ENCODE measurements at places on chromosomes 6 and 20. TPM values are rescaled to one million over a fixed set of nuclear protein-coding genes. Genes with fewer than 3 reads are reported as not detected.
A peak's percentile ranks its signal among the peaks of the same experiment; 100 is the strongest.

The GPSM3 gene
- 254 TPM for polyA plus RNA-seq

DNA sequence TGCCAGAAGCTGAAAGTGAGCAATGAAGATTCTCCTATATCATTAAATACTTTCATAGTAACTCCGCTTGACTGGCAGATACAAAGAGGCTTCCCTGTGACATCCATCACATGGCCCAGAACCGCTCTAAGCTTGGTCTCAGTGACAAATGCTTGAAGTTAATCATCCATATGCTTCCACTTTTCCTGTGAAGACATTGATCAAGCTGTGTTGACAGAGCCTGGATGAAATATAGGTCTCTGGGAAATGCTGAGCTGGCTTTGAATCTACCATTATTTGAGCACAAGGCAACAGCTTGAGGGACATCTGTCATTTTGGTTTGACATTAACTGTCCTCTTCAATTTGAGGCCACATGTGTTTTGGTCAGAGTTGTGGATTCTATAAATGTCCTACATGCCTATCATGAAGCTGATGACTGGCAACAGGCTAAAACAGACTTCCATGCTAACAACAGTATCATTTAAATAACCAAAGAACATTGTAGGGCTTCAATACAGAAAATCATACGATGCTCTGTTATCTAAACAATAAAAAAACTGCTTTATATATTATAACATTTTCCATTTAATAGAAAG lies 402.2 kb upstream of the IRAK1BP1 start:
- DNase-seq = no peak

The EDN3 gene
- 0.04 TPM for polyA plus RNA-seq

- no peak for DNase-seq
Measured at GRCh38 chr20:44314870-44315269, 3.9 kb upstream of the FITM2 start.

DNA sequence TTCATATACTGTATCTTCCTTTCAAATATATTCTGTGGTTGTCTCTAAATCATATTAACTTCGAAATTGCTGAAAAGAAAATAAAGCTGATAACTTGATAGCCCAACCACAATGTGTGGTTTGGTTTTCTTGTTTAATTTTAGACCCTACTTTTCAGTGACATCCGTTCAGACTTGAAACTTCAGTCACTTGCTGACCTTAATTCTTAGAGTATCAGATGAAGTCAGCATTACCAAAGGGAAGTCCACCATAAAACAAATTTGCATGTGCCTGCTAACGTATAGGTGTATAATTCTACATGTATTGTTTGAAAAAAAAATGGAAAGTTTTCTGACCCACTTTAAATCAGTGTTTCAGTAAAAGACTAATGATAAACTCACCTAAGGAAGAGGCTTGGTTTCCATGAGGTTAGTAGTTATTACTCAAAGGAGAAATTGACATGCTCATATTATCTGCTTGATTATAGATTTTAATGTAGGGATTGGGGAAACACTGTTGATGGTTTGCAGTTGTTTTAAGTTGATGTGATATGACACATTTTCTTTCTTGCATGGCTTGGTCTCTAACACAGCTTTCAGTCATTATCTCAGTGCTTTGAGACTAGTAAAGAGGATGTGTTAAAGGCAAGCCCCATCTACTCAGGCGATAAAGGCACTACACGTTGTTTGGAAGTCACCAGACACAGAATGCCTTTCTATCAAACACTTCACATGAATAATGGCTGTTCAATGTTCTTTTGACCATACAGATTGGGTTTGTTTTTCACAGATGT lies 5.2 kb upstream of the IL17A start:
- no peak for DNase-seq

The HAO1 gene
- not detected for polyA plus RNA-seq

The RIPPLY2 gene
- polyA plus RNA-seq = not detected

DNA sequence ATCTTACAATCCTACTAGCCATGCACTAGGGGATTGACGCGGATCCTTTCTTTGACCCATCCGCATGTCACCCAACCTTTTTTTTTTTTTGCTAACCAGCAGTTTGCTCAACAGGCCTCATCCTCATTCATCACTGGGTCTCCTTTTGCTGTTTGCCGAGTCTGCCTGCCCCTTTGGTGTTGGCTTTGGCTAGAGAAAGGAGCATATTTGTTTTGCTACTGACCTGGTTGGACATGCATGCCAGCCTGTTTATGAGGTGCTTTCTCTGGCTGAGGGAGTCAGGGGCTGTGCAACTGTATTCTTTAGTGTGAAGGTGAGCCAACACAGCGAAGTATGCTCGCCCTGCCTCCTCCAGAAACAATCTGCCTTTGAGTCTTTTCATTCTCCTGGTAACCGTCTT lies 40.2 kb downstream of the E2F3 start:
- DNase-seq = no peak

The STX11 gene
- polyA plus RNA-seq = 14.6 TPM

GRCh38 chr6:1385129-1386037 lies 4.0 kb upstream of the FOXF2 start:
- peak; percentile 42 for DNase-seq

DNA sequence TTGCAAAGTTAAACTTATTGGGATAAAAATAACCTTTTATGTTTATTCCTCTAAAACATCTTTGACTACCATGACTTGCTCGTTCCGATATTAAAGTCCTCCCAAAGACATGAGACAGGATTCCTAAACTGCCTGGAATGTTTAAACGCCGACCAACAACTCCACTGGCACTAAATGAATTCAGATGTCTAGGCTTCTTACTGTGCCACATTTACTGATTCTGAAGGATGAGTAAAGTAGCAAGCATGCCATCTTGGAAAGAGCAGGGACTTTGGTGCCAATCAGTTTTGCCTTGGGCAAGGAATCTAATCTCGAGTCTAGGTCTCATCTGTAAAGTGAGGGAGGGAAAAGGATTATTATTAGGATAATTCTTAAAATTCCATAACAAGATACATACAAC lies 25.3 kb downstream of the MBOAT1 start:
- no peak for DNase-seq

- DNase-seq = no peak
Measured at GRCh38 chr20:41428285-41428684, 61.7 kb upstream of the EMILIN3 start.

GRCh38 chr6:113068570-113068969 lies 721.4 kb downstream of the RFPL4B start:
- DNase-seq = no peak

DNA sequence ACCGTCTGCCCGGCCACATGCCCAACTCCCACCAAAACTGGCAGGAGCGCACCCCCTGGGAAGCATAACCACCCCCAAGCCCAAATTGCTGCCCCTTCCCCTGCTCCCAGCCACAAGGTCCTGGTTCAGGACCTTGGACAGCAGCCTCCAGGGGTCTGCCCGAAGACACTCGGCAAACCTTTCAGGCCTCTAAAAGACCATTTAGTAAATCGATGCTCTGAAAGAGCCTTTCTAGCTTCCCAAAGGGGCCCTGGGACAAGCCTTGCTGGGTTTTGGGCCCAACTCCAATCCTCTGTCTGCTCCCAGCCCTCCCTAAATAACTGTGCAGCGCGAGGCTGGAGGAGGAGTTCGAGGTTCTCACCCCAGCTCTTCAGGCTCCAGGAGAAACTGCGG lies 30.5 kb downstream of the GRM4 start:
- peak; percentile 31 for DNase-seq

DNA sequence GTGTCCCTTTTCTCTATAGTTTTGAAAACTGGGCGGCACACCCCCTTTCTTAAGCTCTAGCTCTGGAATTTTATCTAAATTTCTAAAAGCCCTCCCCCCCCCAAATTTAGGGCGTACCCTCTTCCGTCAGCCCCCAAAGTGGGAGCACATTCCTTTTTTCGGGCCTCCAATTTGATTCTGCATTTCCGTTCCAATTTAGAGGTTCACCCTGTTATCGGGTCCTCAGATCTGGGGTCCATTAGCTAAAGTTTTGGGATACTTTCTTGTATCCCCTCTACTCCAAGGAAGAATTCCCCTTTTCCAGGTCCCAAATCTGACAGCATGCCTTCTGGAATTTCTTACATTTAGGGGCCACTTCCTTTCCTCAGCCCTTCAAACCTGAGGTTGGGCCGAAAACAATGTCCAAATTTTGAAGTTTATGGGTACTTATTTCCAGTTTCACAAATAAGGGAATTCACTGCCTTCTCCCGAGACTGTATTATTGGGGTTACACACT lies 796 bp downstream of the PHF20 start:
- DNase-seq = no peak

GRCh38 chr20:59255256-59255655 lies 45.2 kb upstream of the EDN3 start:
- DNase-seq = no peak

GRCh38 chr20:46648903-46649649 lies 2.2 kb downstream of the SLC13A3 start:
- DNase-seq = no peak

DNA sequence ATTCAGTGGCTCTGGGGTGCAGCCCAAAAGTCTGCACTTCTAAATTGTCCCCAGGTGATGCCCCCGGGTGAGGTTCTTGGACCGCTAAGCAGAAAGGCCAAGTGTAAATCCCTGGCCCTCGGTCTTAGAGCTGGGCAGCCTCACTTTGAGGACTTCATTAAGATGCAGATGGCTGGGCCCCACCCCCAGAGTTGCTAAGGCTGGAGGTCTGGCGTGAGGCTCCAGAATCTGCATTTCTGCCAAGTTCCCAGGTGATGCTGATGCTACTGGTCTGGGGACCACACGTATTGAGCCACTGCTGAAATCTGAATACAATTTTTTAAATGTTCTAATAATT lies 735 bp upstream of the SLC23A2 start:
- DNase-seq = no peak

- DNase-seq = no peak
Measured at GRCh38 chr6:122726649-122727048, 52.9 kb upstream of the FABP7 start.

DNA sequence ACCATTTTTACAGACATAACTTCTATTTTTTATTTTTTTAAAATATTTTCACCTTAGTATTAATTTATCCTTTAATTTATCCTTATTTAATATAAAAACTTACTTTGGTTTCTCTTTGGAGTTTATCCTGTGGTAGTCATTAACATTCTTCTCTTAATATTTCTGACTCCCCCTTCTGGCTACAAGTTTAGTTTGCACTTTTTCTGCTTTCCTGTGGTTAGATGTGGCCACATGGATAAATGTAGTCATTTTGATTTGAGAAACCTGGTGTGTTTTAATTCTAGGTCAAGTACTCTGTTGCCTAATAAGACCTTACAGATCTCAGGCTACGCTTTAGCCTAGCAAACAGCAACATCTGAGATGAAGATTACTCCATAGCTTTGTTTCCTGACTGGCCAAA lies 1187.5 kb downstream of the HACE1 start:
- no peak for DNase-seq

DNA sequence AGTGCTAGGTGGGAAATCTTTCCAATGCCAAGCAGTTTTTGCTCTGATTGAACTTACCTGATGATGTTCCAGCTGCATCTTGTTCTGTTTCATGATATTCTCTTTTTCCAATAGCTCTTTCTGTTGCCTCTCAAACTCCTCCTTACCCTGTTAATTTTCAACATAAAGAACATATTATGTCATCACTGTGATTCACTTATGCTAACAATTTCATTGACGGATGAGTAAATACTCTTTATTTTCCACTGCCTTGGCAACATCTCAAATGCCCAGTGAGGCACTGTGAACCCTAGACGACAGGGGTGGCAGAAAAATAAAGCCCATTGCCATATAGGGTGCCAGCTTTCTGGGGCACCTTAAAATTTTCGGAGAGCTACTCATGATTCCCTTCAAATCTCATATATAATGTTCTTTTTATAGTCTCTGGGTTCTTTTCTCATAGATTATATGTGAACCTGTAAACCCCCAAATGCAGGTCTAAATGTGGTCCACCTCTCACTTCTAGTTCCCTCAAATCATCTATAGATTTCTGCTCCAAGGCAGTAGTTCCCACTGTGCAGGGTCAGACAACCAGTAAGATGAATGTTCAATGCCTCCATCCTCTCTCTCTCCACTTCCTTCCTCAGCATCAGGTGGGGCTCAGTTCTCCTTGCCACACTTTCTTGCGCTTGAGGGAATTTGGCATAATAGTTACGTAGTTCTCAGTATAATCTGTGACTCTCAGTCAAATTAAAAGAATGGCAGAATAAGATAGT lies 44.1 kb downstream of the NEDD9 start:
- no peak for DNase-seq

GRCh38 chr20:4571759-4572531 lies 149.8 kb upstream of the PRND start:
- DNase-seq = no peak

GRCh38 chr20:36786663-36787062 lies 13.1 kb upstream of the DSN1 start:
- DNase-seq = no peak

- no peak for DNase-seq
Measured at GRCh38 chr20:50734730-50735679, 3.6 kb downstream of the PARD6B start.

- DNase-seq = no peak
Measured at GRCh38 chr6:112639391-112639831, 292.3 kb downstream of the RFPL4B start.

- DNase-seq = no peak
Measured at GRCh38 chr6:53951383-53951782, 156.6 kb downstream of the LRRC1 start.

DNA sequence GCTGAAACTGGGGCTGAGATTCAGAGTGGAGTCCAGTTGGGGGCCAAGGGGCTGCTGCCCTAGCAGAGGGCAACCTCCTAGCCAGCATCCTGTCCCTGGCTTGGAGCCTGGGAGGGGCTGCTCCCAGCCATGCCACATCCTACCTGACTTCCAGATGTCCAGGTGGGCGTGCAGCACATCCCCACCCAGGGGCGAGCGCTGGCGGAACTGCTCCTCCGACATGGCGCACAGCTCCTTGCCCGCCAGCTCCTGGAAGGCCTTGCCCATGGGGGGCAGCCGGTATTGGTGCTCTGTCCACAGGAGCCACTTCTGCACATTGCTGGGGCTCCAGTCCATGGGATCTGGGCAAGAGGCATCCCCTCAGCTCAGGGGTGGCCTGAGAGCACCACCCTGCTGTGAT lies 15.3 kb downstream of the SPDEF start:
- no peak for DNase-seq

DNA sequence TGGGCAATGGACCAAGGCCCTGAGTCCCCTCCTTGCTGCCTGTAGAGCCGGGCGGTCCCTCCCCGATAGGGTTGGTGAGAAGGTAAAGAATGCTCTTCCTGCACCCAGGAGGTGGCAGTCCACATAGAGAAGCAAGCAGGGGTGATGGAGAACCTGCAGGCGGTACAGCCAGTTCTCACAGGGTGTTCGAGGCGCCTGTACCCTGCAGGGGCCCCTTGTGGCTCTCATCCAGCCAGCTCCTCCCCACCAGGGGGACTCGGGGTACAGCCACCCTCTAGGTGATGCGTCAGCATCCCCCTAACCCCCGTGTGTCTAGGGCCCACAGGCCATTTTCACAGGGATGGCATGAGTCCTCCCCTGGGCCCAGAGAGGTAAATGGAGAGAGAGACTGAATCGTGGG lies 5.1 kb upstream of the COL9A3 start:
- DNase-seq = no peak

Measured in B cell (primary cell).